ENCODE measurements at places on chromosomes 7 and 10.

- no peak for DNase-seq
Measured at GRCh38 chr10:114526504-114527238, 122.4 kb upstream of the AFAP1L2 start.

DNA sequence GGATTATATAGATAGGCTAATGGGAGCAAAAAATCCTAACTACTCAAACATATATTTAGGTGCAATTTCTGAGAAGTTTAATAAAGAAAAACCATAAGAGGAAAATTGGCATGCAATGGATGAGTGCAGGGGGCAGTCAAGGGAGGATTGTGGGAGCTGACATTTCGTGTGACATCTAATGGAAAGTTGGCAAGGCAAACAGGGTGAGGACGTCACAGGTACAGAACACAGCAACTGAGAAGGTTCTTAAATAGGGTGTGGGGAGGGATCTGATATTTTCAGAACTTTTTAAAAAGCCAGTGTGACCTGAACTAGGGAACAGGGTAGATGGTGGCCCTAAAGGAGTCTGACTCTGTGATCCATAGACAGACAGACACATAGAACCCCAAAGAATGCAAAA lies 194.9 kb upstream of the GLI3 start:
- no peak for DNase-seq

- peak; percentile 14 for DNase-seq
Measured at GRCh38 chr10:48634198-48634983, 29.5 kb upstream of the ARHGAP22 start.

- no peak for DNase-seq
Measured at GRCh38 chr7:33854178-33854577, 51.2 kb upstream of the BMPER start.

- no peak for DNase-seq
Measured at GRCh38 chr7:24478137-24478655, 95.1 kb upstream of the PALS2 start.

GRCh38 chr7:123070702-123071286 lies 75.3 kb upstream of the TAS2R16 start:
- no peak for DNase-seq

- no peak for DNase-seq
Measured at GRCh38 chr7:36527549-36527913, 137.9 kb downstream of the ANLN start.

DNA sequence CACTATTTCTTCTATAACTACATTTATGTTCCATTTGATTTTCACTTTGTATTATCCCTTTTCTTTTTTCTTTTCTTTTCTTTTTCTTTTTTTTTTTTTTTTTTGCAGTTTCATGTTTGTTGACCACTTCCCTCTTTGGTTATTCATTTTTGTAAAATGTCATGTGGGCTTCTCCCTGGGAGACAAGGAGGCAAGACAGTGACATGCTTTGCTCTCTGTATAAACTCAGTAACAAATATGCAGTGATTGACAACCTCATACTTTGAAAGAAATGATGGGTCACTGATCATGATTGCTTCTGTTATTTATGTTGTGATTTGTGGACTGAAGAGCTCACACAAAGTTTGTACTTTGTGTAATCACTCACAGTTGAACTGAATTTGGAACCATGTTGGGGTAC lies 90.2 kb upstream of the ABI1 start:
- DNase-seq = no peak

GRCh38 chr7:26420422-26421019 lies 128.9 kb downstream of the SNX10 start:
- DNase-seq = no peak

GRCh38 chr10:29257106-29257783 lies 31.6 kb upstream of the LYZL1 start:
- peak; percentile 33 for DNase-seq

- no peak for DNase-seq
Measured at GRCh38 chr7:70474639-70475234, 657.2 kb upstream of the GALNT17 start.

DNA sequence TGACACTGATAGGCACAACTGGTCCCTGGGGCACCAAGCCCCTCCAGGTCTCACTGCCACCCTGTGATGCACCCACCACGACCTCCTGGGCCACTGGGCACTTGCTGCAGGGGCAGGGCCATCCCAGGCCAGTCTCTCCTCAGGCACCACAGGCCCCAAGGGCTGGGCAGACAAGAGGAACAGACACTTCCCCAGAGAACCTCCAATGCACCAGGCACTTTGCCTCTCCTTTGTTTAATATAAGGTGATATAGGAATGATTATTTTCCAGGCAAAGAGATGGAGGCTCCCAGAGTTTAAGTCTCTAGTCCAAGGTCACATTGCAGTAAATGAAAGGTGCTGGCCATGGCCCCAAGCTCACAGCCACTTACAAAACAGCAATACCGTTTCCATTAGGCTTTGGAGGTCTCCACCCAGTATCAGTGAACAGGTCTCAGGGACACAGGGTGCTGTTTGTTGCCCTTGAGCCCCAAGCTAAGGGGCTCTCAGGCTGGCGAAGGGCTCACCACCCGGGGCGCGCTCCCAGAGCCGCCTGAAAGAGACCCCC lies 4.5 kb downstream of the DEPP1 start:
- no peak for DNase-seq

DNA sequence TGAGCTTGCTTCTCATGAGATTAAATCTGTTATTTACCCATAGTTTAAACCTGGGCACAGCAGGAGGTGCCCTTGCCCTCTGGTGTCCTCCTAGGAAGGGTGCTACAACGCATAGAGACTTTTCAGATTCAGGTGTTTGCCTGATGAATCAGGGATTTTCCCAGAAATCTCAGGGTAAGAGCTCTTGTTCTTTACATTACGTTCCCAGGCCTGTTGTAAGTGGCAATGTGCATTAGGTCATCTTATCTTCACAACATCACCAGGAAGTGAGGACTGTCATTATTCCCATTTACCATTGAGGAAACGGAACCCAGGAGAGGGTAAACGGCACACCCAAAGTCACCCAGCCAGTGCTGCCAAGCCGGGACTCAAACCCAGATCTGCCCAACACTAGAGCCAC lies 73.0 kb downstream of the NHLRC2 start:
- DNase-seq = no peak

DNA sequence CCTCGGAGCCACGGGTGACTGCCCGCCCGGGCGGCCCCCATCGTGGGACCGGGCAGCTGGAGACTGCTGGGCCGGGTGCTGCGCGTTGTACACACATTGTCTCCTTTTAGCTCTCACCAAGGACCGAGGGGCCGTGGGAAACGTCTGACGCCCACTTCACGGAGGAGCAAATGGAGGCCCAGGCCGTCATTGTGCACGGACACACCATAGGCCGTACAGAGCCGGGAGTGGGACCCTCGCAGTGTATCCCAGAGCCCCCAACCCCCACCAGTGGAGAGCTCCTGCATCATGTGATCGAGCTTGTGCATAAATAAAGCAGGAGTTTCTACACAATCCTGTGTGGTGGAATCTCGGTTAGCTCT lies 722 bp downstream of the DENND10 start:
- no peak for DNase-seq

- DNase-seq = no peak
Measured at GRCh38 chr7:18222636-18223035, 195.0 kb upstream of the PRPS1L1 start.

GRCh38 chr7:142414135-142414534 lies 156.3 kb upstream of the PRSS58 start:
- DNase-seq = no peak

DNA sequence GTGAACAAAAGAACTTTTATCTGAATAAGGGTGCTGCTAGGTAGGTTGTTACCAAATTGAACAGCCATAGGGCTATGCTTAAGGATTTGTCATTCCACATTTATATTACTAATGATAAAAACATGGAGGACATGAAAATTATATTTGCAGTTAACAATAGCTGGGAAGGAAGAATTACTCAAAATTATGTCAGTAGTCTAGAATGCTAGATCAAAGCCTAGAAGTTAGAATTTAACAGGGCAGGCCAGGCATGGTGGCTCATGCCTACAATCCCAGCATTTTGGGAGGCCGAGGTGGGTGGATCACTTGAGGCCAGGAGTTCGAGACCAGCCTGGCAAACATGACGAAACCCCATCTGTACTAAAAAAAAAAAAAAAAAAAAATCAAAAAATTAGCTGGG lies 9.4 kb downstream of the STK17A start:
- no peak for DNase-seq

- DNase-seq = no peak
Measured at GRCh38 chr10:35613597-35614226, 8.6 kb downstream of the GJD4 start.

DNA sequence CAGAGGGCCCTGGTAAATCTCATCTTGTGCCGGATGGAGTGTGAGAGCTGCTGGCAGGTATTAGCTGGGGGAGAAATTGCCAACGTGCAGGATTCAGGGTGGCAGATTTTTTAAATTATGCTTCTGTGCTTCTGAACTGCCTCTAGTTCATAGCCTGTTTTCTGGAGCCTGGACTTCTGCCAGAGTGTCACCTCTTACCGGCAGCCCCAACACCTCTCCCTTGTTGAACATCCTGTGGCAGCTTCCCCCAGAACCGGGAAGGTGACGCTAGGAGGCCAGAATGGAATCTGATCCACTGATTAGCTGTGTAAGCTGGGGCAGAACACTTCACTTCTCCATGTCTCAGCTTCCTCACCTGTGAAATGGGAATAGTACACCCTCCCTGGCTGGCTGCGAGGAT lies 5.1 kb downstream of the VWA2 start:
- DNase-seq = no peak

DNA sequence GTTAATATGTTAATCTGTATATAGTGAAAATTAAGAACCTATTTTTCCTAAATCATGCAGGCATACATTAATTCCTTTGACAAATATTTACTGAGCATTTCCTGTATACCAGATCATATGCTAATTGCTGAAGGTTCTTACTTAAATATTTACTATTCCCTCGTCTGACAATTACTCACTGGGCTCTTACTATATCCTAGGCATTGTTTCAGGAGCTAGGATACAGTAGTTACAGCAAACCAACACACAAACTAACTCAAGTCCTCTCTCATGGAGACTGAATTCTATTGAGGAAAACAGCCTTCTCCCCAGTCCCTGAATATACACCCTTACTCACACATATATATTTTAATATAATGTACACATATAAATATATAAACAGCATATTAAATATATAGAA lies 786.0 kb downstream of the NRG3 start:
- DNase-seq = no peak

DNA sequence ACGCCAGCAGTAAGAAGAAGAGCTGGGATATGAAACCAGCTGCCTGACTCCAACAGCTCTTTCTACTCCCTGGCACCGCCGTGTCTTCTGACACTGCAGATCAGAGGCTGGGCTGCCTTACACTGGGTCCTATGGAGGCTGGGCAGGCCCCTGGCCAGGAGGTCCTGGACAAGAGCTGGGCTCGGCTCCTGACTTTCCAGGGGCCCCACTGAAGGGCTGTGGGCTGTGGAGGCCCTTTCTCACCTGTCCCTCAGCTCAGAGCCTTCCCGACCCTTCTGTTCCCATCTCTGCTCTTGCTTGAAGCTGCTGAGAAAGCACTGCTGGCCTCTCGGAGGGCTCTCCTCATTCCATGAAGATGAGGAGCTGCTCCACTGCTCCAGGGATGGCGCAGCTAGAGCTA lies 85.9 kb upstream of the UNC5B start:
- no peak for DNase-seq

Data from HS-27A (cell line).